GM04504 (cell line): ENCODE measurements at places on chromosomes 12 and 14.

- no peak for DNase-seq
Observed at GRCh38 chr14:79098324-79098723, 928.2 kb downstream of the NRXN3 start.

- DNase-seq, result no peak
Observed at GRCh38 chr14:22864979-22865378, 6.6 kb upstream of the LRP10 start.

- DNase-seq, result no peak
Observed at GRCh38 chr14:23277189-23277588, 8.7 kb downstream of the HOMEZ start.

- DNase-seq, result no peak
Observed at GRCh38 chr12:4026517-4026916, 153.3 kb upstream of the PARP11 start.

DNA sequence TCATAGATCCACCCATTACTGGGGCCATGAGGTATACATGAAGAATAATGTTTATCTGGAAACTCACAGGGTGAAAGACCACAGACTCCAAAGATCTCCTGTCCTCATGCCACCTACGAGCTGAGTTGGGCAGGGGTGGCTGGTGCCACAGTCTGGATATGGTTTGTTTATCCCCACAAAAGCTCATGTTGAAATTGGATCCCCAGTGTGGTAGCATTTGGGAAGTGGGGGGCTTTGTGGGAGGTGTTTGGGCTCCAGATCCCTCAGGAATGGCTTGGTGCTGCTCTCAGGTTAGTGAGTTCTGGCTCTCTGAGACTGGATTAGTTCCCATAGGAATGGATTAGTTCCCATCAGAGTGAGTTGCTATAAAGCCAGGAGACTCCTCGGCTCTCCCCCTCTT lies 192.3 kb upstream of the FSCB start:
- no peak for DNase-seq

- no peak for DNase-seq
Observed at GRCh38 chr14:45222485-45223262, 30.3 kb downstream of the MIS18BP1 start.

GRCh38 chr14:100679153-100679552 lies 47.5 kb upstream of the DLK1 start:
- DNase-seq, result no peak

- DNase-seq, result no peak
Observed at GRCh38 chr12:131570596-131570995, 140.3 kb upstream of the SFSWAP start.

DNA sequence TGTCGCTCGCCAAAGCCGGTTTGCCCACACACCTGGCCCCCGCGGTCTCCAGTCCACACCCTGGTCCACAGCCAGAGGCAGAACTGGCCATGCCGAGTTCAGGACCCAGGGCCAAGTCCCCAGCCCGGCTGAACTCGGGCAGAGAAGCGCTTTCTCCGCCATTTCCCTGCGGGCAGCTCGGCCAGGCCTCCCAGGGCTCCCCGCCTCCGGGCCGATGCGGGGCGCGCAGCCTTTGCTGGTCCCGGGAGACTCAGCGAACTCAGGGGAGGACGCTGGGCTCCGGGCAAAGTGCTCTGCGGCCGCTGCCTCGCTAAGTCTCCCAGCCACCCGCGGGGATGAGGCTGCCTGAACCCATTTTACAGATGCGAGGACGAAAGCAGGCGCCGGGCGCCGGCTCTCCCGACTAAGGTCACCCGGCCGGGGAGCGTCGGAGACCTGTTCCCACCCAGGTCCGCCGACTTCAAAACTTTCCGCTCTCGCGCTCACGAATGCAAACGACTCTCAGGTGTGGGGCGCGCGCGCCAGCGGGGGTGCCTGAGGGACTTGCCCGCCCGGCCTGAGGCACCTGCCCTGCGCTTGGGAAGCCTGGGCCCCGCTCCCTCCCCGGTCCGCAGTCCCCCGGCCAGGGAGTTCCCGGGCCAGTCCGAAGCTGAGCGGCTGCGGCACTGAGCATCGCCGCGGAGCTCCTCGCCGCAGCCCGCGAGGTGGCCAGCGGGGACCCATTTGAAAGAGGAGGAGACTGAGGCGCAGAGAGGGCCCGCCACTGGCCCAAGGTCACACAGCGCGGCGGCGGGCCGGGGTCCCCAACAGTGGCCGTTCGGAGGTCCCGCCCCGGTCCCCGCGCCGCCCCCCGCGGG lies 627 bp downstream of the TESC start:
- DNase-seq, result no peak

- DNase-seq, result no peak
Observed at GRCh38 chr14:101721111-101721510, 40.4 kb upstream of the PPP2R5C start.

GRCh38 chr12:53049571-53050318 lies at the start of gene TNS2:
Gene TNS2, plus strand, starts transcription at chr12:53050065. Its CDS starts 121 bp downstream, at chr12:53050186.
- DNase-seq, result no peak

DNA sequence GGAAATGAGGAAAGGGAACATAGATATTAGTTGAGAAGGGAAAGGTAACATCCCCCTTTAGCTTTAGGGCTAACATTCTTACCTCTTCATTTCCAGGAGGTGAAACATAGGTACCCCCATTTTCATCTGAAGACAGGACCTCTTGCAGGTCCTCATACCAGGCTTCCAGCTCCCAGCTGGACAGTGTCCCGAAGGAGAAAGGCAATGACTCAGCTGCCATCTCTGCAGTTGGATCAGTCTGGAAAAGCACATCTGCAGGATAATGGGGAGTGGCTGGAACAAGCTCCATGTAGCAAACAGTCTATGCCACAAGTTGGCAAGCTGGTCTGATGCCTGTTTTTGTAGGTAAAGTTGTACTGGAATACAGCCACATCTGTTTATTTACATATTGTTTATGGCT lies 3.1 kb downstream of the DDIT3 start:
- DNase-seq, result peak; percentile 53

DNA sequence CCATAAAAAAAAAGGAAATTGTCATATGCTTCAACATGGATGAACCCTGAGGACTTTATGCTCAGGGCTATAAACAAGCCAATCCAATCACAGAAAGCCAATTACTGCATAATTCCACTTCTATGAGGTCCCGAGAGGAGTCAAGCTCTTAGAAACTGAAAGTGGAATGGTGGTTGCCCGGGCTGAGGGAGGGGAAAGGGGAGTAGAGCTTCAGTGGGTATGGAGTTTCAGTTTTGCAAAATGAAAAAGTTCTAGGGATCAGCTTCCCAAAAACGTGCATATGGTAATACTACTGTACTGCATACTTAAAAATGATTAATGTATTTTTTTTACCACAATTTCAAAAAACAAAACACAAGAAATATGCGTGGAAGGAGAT lies 52.0 kb downstream of the RNF34 start:
- no peak for DNase-seq

DNA sequence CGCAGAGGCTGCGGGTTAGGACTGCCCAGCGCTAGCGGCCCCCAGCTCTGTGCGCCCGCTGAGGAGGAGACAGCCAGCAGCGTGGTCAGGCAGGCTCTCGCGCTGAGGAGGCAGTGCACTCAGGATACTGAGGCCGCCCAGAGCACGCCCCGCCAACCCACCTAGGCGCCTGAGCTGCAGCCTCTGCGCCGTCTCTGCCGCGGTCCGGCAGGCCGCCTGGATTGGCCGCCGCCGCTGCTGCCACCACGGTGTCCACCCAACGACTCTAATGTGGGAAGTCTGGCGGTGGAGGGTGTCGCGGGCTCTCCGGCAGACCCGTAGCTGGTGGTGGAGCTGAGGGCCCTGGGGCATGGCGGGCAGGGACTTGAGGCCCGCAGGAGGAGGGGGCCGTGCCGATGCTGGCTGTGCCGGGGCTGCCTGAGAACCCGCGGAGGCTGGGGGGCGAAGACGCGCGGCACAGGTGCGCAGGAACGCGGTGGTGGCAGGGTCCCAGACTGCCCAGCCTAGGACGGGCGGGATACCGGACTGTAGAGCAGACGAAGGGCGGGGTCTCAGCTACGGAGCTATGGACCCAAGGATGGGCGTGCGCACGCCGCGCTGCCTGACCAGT lies 69.9 kb downstream of the ASCL4 start:
- DNase-seq, result no peak

GRCh38 chr12:58296863-58297262 lies 355.5 kb downstream of the ATP23 start:
- no peak for DNase-seq

- no peak for DNase-seq
Observed at GRCh38 chr14:106733771-106734170, 1207.4 kb downstream of the TMEM121 start.

GRCh38 chr12:72995616-72996015 lies 723.4 kb downstream of the TRHDE start:
- DNase-seq, result no peak

DNA sequence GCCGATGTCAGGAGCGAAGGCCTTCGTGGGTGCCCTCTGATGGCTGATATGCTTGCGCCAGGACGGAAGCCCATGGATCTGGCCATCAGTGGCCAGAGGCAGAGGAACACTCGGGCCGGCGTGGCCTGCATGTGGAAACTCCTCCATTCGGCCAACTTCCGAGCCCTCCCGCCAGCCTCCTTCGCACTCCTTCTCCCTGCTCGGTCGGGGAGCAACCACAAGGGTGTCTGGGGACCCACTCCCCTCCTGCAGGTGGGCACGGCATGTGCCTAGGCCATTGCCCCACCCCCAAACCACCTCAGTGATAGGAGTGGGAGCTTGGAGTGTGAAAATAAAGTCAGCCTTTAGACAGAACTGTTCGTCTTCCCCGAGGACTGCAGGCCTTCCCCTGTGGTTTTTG lies 231.3 kb downstream of the BCL11B start:
- no peak for DNase-seq

DNA sequence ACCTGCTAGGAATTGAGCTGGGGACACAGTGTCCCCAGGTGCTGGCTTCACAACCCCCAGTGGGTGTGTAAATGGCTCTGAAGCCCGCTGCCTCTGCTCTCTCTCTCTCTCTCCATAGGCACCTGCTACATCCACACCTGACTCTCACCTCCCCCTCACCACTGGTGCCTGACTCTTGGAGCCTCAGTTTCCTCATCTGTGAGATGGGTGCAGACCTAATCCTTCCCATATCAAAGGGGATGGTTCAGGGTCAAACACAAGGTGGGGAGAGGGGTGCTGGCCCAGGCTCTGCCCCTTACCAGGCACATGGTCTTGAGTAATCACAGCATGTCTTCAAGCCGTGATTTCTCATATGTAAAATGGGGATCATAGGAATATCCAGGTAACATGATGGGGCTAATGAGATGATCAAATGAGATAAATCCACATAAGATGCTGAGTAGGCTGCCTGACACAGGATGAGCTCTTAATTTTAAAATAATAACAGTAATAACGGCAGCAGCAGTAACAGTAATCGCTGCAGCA lies 37.6 kb downstream of the TESC start:
- DNase-seq, result no peak

- DNase-seq, result no peak
Observed at GRCh38 chr14:52044791-52045522, 23.9 kb downstream of the NID2 start.

DNA sequence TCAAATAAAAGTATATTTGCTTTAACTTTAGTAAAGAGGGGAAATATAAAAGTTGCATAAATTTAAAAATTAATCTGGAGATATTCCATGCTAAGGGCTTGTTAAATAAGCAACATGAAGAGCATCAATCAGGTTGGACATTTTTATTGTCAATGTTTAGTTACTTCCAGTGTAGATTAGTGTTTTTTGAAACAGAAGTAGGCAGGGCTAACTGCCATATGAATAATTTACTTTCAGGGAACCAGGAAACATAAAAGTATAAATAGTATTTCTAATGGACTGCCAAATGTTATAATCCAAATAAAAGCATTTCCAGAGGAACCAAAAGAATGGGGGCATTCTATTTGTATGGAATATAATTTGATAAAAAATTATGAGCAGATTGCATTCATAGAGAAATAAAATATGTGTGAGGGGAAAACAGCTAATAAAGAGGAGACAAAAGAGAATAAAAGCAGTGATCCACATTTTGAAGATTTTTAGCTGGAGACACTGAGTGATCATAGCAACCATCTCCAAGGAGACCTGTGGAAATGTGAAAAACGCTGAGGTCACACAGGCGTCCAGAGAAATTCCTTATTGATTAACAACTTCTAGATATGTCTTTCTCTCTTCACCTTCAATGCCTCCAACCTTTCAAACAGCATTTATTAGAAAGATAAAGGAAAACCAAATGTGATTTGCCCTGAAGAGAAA lies 70.8 kb downstream of the SRGAP1 start:
- DNase-seq, result no peak

DNA sequence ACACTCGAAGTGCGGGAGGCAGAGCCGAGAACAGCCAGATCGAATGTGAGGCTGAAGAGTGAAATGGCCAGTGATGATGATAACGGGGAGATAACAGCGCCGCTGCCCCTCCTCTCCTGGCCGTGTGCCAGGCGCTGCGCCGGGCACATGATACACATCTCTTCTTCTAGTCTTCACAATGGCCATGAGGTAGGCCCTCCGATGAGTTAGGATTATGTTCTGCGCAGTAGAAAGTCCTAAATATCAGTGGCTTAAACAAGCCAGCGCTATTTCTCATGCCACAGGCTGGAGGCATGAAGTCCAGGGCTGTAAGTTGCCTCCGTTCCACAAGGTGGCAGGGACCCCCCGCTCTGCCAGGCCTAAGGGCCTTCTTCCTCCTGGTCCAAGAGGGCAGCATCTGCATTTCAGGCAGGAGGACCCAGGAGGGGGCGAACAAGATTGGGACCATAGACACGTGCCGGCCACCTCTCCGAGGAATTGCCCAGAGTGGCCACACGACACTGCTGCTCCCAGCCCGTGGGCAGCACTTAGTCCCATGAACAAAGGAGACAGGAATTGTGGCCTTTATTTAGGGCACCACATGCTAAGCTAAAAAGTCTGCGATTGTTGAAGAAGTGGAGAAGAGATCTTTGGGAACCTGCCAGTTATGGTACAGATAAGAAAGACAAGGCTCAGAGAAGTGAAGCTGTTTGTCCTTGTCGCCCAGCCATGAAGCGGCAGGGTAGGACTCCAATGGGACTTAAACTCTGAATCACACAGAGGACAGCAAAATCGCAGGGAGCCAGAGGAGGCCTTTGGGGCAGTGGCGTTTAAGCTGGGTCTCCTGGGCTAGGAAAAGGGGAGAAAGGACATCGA lies 10.9 kb upstream of the HVCN1 start:
- no peak for DNase-seq
